Hematopoietic multipotent progenitor cell treated with erythropoietin and hydrocortisone succinate and interleukin-3 and kit ligand, for 4 days (in vitro differentiated cells): ENCODE measurements at places on chromosomes 11 and 22.

DNA sequence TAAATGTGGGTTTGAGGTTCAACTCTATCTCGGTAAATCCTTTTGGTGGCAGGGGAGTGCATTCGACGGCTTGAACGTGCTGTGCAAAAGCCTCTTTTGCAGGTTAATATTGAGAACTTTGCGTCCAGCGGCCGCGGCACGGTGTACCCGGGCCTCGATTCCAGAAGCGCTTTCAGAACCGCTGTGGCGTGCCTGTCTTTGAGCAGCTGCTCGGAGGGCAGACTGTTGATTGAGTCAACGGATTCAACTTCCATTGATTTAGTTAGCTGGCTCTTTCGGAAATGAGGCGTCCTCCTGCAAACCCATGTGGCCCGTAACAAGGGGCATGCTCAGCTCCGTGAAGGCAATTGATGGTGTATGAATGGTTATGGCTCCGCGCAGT is 1247.8 kb downstream of the BRD1 start:
- no peak for DNase-seq

GRCh38 chr11:9138133-9138453 is 46.7 kb upstream of the SCUBE2 start:
- DNase-seq, result no peak

GRCh38 chr11:64259533-64260067 is 8.3 kb downstream of the PLCB3 start:
- no peak for DNase-seq

DNA sequence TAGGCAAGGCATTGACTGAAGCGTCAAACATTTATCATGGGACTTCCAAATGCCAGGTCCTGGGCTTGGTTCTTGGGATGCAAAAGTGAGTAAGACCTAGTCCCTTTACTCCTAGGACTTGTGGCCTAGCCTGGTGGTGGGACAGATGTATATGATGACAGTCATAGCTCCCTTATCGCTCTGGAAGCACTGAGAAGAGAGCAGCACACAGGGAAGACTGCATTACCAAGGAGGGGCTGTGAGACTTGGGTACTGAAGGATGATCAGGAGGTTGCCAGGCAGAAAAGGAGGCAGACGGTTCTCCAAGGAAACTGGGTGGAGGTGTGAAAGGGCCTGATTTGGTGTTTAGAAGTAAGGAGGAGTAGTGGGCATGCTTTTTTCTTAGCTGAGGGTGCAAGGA is 32.5 kb downstream of the MICAL2 start:
- DNase-seq, result no peak

DNA sequence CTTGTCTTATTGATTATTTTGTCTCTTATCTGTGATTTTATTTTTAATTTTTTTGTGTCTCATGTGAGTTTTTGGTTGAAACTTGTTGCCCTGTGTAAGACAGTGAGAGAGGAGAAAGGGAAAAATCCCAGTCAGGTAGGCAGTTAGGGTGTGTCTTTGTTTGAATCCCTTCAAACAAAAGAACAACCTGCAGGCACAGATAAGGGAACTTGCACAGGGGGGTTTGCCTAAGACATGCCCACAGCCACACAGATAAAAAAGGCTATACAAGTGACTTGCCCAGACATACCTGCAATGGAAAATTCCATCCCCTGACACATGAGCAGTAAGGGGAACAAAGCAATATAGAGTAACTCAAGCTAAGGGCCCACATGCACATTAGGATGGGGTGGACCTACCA is 127.8 kb upstream of the PLET1 start:
- DNase-seq, result peak; percentile 69

DNA sequence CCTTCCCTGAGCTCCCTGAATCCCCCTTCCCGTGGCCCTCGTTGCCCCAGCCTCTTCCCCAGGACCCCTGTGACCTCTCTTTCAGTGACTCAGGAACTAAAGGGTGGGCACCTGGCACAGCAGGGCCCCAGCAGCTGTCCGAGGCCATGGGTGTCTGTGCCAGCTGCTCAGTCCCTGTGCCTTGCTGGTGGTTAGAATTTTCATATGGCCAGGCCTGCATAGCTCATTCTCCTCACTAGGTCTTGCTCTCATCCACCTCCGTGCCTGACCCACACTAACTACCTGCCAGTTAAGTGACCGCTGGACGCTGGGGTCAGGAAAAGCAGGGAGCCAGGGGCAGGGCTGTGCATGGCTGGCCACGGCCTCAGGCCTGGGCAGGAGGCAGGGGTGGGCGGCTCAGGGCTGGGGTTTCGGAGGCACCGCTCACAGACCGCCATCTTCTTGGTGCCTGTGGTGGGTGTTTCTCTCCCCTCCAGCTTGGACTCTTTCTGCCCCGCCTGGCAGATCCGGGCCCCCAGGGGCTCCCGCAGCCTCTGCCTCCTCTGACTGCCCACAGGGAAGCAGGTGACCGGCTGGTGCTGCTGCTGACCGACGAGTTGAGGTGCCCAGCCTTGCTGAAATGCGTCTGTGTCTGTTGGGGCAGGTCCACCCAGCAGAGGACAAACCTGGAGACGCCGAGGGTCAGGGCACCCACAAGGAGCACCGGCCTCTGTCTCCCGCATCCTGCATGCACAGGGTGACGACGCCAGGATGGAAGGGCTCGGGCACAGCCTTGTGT is 20.3 kb downstream of the MRGPRD start:
- DNase-seq, result no peak

DNA sequence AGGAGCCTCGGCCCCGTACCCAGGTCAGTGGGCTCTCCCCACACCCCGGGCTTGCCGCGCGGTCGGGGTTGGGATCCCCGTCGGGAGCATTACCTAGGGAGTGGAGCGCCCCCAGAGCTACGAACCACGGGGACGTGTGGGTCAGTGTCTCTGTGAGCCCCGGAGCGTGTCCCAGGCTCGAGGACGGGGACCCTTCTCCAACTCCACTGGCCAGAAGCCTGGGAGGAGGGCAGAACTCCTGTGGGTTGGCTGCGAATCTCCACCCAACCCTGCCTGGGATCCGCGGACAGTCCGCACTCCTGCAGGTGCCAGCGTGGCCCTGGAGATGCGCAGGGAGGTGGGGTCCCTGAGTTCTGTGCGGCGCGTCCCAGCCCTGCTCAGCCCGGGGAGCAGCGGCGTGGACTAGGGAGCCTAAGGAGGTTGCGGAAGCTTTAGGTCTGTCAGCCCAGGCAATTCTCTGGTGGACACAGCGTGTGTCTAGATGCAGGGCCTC is 346 bp downstream of the PPFIBP2 start:
- DNase-seq, result peak; percentile 28

DNA sequence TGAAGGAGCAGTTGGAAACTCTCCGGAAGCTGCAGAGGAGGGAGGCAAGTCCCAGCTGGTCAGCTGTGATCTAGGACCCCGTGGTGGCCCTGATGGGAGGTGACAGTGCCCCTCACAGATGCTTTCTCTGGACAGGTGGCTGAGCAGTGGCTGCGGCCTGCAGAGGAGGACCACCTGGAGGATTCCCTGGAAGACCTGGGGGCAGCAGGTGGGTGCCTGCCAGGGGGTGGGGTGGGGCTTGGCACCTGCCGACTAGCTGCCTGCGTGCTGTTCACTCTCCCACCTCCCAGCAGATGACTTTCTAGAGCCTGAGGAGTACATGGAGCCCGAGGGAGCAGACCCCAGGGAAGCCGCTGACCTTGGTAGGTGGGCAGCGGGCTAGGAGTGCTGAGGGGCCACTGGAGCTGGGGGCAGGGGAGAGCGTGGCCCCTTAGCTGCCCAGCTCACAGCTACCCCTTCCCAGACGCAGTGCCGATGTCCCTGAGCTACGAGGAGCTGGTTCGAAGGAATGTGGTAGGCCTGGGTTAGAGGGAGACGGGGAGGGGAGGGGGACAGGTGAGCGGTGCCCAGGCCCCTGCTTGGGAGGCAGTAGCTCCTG is 3.1 kb downstream of the SCO2 start:
- no peak for DNase-seq

- DNase-seq, result peak; percentile 69
Measured at GRCh38 chr11:71240865-71241691, 11.3 kb downstream of the SHANK2 start.

GRCh38 chr11:83456075-83456474 is 169.9 kb upstream of the CCDC90B start:
- DNase-seq, result no peak

DNA sequence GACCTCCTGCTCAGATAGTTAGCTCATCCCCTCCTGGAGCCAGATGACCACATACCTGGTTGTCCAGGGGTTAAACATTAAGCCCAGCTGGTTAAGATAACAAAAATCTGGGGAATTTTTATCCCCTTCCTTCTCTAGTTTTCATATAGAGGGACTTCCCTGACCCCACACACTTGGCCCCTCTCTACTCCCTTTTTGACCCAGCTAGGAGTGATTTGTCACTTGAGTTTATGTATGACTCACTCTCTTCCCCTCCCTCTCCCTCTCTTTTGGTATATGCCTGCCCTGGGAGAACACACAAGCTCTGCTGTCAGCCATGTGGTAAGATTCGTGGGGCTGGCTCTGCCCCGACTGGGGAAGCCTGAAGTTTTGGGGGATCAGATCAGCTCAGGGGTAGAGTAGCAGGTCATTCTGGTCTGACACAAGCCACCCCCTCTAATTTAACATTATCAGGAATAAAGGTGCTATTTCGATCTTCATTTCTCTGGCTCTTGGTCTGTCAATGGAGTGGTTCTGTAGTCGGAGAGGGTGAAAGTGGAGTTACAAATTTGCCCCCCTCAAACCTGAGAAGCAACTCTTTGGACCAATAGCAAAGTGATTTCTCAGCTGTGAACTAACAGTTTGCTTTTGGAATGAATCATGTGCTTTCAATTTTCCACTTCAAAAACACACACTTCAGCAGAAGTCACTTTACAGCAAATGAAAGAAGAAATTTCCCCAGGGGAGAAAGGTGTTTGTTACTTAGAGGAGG is 415.3 kb upstream of the CADM1 start:
- no peak for DNase-seq

- no peak for DNase-seq
Measured at GRCh38 chr22:17767233-17768065, 6.8 kb downstream of the BID start.

DNA sequence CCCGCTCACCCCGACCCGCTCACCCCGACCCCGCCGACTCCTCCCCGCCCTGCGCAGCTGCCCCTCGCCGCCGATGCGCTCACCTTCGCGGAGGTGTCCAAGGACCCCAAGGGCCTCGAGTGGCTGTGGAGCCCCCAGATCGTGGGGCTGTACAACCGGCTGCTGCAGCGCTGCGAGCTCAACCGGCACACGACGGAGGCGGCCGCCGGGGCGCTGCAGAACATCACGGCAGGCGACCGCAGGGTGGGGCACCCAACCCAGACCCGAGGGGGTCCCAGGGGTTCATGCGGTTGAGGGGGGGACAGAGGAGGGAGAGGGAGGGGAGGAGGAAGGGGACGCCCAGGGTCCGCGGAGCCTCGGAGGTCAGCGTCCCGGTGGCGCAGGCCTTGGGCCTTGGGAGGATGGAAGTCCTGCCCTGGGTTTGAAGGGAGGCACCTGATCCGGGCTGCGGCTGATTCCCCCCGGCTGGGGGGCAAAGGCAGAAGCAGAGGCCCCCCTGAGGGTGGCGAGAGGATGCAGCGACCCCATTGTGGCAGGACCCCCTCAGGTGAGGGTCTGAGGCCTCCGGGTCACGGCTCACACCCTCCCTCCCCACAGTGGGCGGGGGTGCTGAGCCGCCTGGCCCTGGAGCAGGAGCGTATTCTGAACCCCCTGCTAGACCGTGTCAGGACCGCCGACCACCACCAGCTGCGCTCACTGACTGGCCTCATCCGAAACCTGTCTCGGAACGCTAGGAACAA is 9.2 kb downstream of the PKP3 start:
- DNase-seq, result no peak

DNA sequence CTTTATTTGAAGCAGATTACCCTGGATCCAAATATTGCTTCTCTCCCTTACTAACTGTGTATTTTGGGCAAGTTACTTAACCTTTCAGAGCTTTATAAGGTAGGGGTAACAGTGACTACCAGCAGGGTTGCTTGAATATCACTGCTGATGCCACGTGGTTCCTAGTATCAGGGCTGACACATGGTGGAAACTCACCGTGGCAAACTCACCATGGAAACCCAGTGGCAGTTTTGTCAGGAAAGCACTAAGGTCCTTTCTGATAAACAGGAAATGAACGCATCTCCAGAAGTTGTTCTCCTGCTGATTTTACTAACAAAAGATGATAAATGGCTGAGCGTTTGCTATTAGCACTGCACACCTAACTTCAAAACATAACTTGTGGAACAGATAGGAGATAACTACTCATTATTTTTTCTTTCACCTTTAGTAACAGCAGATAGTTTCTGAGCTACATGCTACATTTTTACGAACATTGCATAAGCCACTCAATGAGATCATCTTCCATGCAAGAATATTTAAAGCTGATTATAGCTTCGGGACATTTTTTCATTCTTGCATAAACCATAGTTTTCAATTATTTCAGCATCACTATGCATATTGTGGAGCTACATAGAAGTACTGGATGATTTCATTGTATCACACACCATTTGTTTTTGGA is 59.7 kb upstream of the RAG2 start:
- peak; percentile 24 for DNase-seq

DNA sequence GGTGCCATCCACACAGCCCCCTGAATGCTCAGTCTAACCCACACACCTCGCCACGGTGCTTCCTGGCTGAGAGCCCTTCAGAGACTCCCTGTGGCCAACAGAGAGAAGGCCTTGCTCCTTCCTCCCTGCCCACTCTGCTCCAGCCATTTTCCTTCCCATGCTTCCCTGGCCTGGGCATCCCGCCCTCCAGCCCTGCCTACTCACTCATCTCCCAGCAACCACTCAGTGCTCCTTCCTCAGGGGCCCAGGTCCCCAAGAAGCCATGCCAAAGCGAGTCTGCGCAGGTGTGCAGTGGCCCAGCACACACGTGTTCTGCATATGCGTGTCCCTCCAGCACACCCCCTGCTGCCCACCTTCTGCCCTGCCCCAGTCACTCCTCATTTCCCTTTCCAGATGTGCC is 56.4 kb downstream of the NECTIN1 start:
- no peak for DNase-seq

DNA sequence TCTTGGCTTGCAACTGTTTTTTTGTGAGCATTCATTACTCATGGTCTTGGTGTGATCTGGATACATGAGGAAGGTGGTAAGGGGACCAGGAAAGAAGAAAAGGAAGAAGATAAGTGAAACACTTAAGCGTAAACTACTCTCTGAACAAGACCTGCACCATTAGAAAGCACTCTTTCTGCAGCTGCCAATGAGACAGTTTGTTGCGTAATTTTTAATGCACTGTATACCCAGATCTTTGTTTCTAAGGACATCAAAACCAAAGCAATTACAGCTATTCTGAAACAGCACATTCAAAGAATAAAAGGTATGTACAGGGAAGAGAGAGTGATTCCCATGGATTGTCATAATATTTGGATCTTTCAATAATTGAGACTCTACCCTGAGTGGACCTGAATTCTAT is 147.4 kb downstream of the BLID start:
- DNase-seq, result no peak

- no peak for DNase-seq
Measured at GRCh38 chr11:31816468-31817053, 5.4 kb upstream of the PAX6 start.

- no peak for DNase-seq
Measured at GRCh38 chr11:120011836-120012235, 126.1 kb downstream of the TRIM29 start.

DNA sequence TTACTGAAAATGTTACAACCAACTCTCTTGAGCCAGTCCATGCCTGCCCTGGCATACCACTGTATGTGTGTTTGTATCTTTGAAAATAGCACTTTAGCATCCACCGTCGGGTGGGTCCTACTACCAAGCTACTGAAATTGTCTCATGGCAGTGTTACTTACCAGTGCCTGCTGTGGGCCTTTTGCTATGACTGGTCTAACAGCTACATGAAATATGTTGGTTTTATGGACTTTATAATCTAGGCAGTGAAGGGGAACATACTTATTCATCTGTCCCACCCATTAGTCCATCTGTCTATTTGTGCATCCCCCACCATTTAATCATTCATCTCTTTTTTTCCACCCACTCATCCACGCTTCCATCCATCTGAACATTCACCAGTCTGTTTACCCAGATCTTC is 106.0 kb downstream of the NAV2 start:
- DNase-seq, result no peak
